ENCODE measurements at places on chromosomes 5 and 9.

DNA sequence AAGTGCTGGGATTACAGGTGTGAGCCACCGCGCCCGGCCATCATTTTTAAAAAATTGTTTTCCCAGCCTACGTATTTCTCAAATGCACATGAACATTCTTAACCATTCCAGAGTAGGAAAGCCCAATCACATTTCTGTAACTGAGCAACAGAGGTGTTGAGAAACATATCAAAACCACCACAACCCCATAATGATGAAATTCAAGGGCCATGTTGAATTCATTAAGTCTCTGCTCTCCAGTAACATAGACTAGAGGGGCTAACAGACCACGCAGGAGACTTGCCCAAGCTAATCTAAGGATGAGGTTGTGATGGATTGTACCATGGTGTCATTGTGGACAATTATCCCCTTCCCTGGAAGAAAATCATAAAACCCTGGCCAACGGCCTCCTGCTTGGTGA lies 52.9 kb downstream of the MYO10 start:
- no peak for DNase-seq

GRCh38 chr9:76412638-76413037 lies 18.4 kb upstream of the RFK start:
- DNase-seq = no peak

- no peak for DNase-seq
Observed at GRCh38 chr5:68478301-68479095, 262.9 kb downstream of the PIK3R1 start.

DNA sequence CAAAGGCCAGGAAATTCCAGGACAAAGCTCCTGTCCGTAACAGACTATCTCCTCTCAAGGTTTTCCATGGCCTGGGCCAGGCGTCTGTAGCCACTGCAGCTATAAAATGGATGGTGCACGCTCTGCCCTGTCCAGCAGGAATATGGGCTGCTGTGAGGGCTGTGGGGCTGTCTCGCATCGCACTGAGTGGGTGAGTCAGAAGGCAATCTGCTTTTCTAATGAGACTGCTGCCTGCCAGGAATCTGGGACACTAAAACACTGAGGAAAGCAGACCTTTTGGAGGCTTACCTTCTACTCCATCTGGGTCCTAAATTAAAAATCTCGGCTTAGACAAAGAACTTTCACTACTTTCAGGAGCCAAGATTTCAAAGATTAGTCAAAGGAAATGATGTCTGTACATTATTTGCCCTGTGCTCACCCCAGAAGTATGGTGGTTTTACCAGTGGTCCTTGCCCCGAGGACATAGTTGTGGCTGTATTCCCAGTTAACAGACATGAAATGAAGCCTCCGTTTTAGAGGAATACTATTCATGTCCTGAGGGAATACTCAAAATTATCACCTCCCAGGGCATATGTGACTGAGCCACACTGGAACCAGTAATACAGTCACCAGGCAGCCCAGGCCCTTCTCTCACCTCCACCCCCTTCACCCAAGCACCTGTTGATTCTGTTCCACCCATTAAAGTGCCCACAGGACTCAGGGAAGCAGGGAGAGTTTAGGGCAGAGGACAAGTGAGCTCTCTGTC lies 56.4 kb downstream of the PFDN1 start:
- no peak for DNase-seq

DNA sequence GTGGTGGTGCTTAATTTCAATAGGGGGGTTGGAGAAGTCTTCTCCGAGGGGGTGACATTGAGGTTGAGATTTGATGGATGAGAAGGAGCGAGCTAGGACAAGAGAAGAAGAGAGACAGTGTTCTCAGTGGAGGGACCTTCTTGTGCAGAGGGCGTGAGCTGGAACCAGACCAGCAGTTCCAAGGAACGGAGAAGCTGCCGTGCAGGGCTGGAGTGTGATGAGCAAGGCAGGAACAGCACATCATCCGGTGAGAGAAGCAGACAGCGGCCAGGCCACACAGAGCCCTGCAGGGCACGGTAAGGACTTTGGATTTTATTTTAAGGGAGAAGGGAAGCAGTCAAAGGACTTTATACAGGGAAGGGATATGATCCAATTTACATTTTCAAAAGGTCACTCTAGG lies 206.9 kb downstream of the MELK start:
- DNase-seq = no peak

GRCh38 chr5:113520899-113521298 lies 7.4 kb downstream of the YTHDC2 start:
- DNase-seq = no peak

DNA sequence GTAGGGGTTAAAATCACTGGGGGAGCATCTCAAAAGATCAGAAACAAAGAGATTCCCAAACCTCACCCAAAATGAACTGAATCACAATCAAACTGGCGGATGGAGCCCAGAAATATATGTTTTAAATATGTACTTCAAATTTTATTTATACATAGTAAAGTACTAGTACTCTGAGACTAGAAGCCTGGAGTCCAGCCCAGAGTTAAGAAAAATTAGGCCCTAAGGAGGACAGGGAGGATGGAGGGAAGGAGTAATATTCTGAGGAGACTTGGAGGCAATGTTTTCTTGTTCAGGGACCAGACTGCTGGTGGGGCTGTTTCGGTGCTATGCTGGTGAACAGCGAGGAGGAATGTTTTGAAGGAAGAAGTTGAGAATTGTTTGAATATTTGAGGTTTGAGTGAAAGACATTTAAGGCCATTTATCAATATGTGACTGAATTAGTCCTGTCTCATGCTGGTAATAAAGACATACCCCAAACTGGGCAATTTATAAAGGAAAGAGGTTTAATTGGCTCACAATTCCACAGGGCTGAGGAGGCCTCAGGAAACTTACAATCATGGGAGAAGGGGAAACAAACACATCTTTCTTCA lies 552.4 kb upstream of the DAB2 start:
- no peak for DNase-seq

- peak; percentile 19 for DNase-seq
Observed at GRCh38 chr9:31210978-31211570, 1173.4 kb upstream of the ACO1 start.

DNA sequence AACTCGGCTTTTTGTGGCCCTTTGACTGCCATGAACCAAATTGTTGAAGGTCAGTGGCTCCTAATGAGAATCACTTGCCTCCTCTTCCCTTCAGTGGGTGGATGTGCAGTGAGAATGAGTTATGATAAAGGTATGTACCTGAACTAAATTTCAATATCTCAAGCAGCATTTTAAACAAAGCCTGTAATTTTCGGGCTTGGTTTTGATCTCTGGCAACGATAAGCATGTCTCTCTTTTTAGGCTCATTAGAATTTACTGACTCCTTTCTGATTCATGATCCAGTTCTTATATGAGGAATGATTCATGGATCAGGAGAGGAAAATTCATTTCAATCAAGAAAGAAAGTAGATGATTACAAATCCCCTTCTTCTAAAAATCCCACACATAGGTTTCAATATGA lies 305.5 kb downstream of the ARRDC3 start:
- no peak for DNase-seq

DNA sequence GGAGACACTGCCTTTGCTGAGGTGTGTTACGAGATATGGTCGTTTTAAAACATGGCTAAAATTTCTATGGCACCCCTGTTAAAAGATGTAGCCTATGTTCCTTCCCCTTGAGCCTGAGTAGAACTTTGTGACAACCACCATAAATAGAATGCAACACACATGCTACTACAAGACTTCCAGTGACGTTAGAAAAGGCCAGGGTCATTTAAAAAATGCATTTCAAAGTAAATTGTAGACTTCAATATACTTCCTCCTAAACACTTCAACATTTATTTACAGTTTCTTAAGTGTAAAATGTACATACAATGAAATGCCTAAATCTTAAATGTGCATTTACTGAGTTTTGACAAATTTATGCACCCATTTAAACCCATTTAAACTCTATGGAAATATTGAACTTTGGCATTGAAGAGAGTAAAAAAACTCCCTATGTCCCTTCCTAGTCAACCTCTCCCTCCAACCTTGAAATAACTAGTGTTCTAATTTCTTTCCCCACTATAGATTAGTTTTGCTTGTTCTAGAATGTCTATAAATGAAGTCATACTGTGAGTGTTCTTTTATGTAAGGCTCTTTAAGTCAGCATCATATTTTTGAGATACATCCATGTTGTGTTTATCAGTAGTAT lies 160.5 kb downstream of the SLC12A2 start:
- DNase-seq = no peak

- no peak for DNase-seq
Observed at GRCh38 chr9:119027901-119028699, 341.1 kb downstream of the BRINP1 start.

DNA sequence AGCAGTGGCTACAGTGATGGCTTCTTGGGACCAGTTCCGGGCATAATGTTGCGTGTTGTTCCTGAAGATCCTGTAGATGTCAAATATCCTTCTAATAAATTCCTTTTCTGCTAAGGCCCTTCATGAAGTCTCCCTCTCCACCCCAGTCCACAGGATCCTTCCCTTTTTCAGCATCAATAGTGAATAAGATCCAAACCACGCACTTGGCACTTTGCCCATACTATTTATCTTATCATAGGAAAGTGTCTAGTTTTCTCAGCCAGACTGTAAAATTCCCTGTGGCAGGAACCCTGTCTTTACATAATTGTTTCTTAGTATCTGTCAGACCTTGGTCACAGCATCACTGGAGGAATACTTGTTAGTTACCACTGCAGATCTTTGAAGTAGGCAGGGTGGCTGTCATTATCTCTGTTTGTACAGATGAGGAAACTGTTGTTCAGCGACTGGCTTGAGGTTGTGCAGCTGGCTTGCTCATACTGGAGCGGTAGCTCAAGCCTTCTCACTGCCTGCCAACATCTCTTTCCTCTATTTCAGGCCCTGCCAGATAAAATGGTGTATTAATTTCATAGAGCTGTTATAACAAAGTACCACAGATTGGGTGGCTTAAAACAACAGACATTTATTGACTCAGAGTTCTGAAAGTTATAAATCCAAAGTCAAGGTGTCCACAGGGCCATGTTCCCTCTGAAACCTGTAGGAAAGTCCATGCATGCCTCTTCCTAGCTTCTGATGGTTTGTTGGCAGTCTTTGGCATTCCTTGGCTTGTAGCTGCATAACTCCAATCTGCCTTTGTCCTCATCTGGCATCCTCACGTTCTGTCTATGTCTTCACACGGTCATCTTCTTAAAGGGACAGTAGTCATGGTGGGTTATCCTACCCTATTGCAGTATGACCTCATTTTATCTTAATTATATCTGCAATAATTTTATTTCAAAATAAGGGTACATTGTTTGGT lies 33.5 kb upstream of the APC start:
- peak; percentile 88 for DNase-seq

DNA sequence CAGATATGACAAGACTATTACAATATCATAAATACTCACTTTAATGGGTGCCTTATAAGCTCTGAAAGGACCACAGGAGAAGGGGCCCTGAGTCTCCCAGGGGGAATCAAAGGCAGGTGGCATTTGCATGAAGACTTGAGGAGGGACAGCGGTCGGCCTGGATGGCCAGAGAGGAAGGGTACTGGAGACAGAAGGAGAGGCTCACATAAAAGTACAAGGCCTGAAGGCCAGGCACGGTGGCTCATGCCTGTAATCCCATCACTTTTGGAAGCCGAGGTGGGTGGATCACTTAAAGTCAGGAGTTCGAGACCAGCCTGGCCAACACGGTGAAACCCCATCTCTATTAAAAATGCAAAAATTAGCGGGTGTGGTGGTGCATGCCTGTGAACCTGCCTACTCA lies 29.1 kb upstream of the LMX1B start:
- no peak for DNase-seq

GRCh38 chr9:109560470-109561132 lies 62.5 kb upstream of the PTPN3 start:
- no peak for DNase-seq

- DNase-seq = no peak
Observed at GRCh38 chr5:137405393-137405792, 93.7 kb downstream of the SPOCK1 start.

DNA sequence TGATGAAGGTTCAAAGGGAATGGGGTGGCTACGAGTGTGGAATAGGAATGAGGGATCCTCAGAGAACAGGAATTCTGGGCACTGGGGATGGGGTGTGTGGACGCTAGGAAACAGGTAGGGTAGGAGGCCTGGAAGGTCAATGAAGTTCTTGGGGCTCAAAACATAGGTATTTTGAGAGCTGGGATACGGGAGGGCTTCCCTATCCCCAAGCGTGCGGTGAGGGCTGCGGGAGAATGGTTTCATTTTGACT lies 718 bp downstream of the QSOX2 start:
- DNase-seq = no peak

DNA sequence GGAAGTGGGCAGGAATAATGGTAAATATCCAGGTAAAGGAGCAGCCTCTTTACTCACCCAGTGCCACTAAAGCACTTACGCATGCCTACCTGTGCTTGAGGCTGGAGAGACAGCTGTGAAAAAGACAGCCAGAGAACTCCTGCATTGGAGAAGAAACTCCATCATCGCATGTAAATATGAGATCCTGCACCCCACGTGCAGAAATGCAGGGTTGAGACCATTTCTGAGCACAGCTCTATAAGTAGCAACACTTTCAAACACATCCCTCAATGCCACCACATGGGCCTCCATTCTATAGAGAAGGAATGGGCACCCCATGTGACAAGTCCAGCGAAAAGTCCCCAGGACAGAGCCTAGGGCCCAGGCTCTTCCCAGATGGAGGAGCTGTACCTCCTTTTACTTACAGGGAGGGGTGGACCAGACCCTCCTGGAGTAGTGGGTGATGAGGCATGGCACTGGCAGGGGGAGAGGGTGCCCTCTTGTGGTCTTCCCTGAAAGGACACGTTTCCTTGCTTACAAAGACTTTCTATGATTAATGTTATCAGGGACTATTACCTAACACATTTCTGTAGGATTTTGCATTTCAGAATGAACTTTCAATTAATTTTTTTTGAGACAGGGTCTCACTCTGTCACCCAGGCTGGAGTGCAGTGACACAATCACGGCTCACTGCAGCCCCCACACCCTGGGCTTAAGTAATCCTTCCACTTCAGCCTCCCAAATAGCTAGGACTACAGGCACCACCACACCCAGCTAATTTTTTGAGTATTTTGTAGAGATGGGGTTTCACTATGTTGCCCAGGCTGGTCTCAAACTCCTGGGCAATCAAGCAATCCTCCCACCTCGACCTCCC lies 55.3 kb upstream of the IL17B start:
- peak; percentile 61 for DNase-seq

DNA sequence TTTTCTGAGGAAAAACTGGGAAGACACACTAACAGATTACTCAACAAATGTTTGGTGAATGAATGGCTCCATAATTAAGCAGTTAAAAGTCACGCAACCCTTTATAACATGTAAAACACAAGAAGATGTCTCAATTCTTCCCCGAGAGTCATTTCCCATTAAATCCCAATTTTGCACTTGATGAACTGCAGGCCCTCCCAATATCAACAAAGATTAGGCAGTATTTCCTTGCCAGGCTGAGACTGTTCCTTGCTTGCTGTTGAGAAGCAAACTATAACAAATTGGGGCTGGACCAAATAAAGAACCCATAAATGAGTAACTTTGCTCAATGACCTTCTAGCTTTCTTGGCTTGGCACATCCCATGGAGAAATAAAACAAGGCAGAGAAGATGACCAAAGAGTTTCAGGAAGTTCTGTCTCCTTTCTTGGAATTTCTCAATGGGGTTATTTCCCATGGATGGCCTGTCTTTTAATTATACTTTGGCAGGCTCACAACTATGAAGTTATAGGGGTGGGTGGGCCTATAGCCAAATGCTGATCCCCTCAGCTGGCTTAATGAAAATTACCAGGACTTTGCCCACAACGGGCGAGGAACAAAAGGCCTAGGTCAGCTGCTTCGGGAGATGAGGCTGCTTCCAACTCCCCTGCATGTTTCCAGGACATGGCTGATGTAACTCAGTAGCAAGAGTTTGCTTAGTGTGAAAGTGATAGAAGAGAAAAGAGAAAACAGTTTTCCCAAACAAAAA lies 243.1 kb upstream of the RFX3 start:
- no peak for DNase-seq

All from hematopoietic multipotent progenitor cell treated with erythropoietin and hydrocortisone succinate and interleukin-3 and kit ligand, for 8 days (in vitro differentiated cells).